Inflammatory macrophage treated with lipopolysaccharide for 4 hours (primary cell): ENCODE measurements at places on chromosomes 7 and 10.

GRCh38 chr7:81419731-81420130 is 350.1 kb downstream of the HGF start:
- no peak for DNase-seq

DNA sequence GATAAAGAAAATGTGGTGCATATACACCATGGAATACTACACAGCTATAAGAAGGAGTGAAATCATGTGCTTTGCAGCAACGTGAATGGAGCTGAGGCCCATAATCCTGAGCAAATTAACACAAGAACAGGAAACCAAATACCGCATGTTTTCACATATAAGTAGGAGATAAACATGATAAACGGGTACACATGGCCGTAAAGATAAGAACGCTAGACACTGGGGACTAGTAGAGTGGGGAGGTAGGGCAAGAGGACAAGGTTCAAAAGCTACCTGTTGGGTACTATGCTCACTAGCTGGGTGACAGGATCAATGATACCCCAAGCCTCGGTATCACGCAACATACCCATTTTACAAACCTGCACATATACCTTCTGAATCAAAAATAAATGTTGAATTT is 113.7 kb downstream of the CSTF2T start:
- DNase-seq, result no peak

- no peak for DNase-seq
Measured at GRCh38 chr7:102152672-102153598, 133.7 kb upstream of the SH2B2 start.

GRCh38 chr7:123727071-123727837 is 21.5 kb downstream of the WASL start:
- DNase-seq, result peak; percentile 40

- no peak for DNase-seq
Measured at GRCh38 chr7:2081526-2082135, 151.1 kb downstream of the MAD1L1 start.

DNA sequence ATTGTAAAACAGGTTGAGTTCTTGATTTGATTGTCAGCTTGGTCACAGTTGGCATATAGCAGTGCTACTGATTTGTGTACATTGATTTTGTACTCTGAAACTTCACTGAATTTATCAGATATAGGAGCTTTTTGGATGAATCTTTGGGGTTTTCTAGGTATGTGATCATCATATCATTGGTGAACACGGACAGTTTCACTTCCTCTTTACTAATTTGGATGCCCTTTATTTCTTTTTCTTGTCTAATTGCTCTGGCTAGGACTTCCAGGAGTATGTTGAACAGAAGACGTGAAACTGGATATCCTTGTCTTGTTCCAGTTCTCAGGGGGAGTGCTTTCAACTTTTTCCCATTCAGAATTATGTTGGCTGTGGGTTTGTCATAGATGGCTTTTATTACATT is 86.9 kb downstream of the EXOC4 start:
- peak; percentile 5 for DNase-seq

DNA sequence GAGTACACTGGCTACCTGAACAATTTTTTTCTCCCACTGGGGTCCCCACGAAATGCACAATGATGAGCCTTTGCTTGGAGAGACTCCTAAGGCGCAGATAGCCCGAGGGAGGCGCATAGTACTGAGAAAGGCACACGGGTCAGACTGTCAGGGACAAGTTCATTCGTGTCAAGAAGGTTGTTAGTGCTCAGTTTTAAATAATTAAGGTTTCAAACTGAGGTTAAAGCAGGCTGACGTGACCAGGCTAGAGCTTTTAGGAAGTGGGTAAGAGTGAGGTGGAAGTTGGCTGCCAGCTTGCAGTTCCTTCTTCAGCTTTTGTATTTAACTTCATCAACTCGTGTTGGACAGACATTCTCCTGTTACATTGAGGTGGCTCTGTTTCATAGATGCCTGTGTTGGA is 31.6 kb downstream of the RBM33 start:
- DNase-seq, result peak; percentile 18

DNA sequence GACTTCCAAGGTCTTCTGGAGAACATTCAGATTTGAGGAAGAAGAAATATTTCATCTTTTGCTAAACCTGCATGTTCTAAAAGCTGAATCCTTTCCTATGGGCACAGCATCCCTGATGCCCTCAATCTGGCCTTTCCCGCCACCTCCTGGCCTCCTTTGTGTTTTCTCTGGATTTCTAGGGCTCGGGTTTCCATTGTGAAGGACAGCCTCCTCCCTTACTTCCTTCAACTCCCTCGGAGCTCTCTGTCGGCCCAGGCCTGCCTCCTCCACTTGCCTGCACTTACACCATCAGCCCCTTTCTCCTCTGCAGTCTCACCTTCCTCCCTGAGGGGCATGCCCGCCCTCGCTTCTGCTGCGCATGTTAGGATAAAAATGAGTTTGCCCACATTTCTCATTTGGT is 75.4 kb downstream of the WIPF3 start:
- no peak for DNase-seq

DNA sequence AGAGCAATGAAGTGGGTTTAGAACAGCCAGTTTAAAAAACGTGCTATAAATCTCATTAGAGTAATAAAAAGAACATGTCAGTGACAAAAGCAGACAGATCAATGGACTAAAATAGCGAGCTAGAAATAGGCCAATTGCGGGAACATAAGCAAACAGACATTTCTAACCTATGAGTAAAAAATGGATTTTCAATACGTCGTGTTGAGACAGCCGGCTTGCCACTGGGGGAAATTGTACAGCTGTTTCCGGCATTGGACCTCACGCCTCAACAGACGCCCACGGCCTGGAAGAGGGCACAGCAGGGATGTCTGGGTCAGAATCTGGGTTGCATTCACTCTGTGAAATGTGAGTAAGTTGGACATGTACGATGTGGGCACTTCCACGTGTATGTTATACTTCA is 92.9 kb downstream of the SVOPL start:
- peak; percentile 20 for DNase-seq

DNA sequence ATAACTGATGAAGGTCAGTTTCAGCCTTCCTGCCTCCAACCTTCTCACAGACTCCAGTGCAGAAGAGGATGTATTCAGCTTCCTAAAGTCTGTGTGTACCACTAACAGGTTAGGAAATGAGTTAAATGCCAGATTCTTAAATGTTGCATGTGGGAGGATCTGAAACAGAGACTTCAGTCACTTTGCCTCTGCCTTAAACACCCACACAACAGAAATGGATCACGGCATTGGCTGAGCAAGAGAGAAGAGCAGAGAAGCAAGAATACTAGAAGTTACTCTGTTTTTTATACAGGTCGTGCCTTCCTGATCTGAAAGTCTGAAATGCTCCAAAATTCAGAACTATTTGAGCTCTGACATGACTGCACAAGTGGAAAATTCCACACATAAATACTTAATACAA is 98.9 kb upstream of the ARHGAP21 start:
- peak; percentile 49 for DNase-seq

GRCh38 chr10:17290226-17290625 is 62.2 kb downstream of the VIM start:
- DNase-seq, result no peak

DNA sequence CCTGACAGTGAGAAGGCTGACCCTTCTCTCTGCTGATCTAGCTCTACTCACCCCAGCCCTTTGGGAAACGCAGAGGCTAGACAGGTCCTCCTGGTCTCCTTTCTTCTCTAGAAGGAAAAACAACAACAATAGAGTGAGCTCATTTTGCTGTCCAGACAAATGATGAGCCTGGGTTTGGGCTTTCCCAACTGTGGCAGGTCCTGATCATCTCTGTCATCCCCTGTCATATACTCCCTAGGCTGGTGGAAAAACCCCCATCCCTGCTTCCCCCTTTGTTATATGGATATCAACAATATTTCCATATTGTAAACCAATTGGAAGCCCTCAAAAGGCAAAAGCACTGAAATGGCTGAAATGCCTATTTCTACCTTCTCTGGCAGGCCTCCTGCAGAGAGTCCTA is 9.2 kb upstream of the DDIT4 start:
- peak; percentile 58 for DNase-seq

DNA sequence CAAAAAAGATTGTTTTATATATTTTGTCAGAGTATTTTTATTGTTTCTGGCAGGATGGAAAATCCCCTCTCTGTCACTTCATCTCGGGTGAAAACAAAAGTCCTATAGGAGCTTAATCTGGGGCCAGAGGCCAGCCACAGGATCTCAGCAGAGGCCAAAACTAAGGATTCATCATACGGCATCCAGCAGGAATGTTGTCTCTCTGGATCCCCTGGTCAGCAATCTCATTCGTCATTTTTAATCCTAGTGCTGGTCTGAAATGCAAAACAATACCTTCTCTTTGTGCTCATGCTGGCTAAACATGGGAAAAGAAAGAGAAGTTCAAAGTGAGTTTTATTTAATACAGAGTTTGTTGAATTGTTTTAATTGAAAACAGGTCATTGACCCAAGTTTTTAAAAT is 482.5 kb upstream of the AUTS2 start:
- no peak for DNase-seq

DNA sequence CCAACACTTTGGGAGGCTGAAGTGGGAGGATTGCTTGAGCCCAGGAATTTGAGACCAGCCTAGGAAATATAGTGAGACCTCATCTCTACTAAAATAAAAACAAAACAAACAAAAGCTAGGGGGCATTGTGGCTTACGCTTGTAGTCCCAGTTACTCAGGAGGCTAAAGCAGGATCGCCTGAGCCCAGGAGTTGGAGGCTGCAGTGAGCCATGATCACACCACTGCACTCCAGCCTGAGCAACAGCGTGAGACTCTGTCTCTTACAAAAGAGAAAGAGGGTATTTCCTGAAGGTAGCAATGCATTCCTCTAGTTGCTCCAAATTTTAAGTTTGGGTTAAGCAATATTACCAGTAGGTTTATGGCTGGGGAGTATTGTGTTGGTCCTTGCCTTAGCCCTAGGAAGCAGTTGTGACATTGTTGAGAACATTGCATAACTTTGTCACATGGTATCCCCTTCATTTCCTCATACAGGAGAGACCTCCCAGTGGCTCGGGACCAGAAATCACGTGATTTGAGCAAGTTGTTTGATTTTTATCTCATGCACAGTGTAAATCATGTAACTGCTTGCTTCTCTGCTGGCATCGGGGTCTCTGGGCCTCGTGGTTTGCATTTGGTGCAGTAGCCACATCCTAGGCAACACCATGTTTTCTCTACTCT is 23.3 kb upstream of the SMARCD3 start:
- DNase-seq, result peak; percentile 95

- no peak for DNase-seq
Measured at GRCh38 chr7:92072121-92072520, 62.2 kb downstream of the CYP51A1 start.

DNA sequence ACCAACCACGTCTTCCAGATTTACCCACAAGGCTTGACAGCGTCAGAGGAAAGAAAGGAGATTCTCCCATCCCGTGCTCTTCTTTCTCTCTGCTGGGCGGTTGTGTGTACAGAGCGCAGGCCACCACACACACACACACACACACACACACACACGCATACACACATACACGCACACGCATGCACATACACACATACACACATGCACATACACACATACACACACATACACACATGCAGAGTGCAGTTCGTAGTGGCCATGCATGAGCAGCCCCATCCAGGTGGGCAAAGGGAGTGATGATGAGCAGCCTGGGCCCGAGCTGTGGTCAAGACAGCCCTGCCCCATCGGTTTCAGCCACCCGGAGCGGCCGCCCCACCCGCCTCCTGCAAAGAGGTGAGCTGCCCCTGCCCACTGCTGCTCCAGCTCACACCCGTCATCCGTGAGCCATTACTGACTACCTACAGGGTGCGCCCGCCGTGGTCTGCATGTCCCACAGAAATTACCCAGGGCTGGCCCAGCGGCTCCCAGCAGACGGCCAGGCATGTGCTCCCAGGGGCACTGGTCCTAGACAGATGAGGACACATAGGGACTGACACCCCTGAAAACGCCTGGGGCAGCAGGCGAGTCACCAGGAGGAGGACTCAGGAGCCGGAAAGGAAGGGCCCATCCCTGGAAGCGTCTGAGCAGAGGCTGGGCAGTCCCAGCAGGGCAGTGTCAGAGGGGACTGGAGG is 69.6 kb downstream of the ASB13 start:
- DNase-seq, result no peak

- DNase-seq, result no peak
Measured at GRCh38 chr7:66617295-66617694, 11.4 kb upstream of the KCTD7 start.
